ENCODE measurements at places on chromosomes 1 and 21.

GRCh38 chr1:155326020-155326526 lies 5.4 kb downstream of the RUSC1 start:
- DNase-seq = no peak

DNA sequence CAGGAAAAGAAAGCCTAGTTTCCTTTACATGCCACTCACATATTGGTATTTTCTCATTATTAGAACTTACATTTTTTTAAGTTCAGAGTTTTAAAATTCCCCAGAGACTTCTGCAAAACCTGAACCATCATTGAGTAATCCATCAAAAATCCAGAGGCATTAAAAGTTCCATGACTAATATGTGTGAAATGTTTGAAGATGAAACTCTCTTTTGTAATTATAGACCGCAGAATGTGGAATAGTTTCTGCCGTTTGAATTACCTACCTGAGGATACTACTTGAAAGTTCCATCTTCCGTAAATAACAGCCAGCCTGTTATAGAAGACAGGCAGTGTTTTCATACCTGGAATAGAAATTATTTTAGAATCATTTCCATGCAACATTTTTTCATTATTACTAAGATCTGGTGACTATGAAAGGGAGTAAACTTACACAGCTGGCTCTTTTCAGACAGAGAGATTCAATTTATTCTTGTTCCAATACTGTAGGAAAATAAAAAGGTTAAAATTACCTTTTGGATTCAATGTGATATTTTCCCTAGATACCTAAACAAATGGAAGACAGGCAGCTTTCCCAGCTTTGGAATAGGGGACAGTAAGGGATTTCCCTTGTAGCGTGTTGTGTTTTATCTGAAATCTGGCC lies 131.4 kb downstream of the ST6GALNAC5 start:
- DNase-seq = no peak

GRCh38 chr1:26700711-26701110 lies 4.9 kb downstream of the ARID1A start:
- no peak for DNase-seq

DNA sequence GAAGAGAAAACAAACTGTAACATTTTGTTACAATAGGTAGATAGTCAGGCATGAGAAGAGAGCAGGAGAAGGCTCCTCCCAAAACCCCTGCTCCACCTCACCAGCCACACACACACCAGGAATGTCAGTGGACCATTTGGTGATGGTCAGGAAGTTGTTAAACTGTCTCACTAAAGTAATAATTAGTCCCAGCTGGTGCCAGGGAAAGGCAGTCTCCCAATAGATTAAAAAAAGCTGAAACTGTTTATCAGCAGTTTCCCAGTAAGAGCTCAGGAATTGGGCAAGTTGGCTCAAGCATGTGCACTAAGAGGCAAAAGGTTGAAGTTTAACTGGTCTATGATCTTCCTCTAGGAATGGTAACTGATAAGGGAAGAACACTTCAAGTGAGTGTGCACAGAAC lies 249.6 kb downstream of the COL11A1 start:
- DNase-seq = no peak

DNA sequence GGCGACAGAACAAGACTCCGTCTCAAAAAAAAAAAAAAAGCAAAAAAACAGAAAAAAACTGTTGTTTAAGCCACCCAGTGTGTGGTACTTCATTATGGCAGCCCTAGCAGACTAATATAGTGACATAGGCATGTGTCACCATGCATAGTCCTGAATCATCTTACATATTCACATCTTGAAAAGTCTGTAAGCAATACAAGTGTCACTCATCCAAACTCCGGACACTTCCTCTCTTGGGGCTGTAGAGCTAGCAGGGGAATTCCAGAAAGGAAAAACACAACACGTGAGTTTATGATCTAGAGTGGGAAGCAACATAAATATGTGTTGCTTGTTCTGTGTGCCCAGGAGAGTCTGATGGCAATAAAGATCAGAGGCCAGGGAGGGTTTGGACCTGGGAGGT lies 81.6 kb upstream of the KCNE2 start:
- DNase-seq = no peak

- DNase-seq = no peak
Observed at GRCh38 chr1:108565512-108565911, 5.6 kb downstream of the EEIG2 start.

DNA sequence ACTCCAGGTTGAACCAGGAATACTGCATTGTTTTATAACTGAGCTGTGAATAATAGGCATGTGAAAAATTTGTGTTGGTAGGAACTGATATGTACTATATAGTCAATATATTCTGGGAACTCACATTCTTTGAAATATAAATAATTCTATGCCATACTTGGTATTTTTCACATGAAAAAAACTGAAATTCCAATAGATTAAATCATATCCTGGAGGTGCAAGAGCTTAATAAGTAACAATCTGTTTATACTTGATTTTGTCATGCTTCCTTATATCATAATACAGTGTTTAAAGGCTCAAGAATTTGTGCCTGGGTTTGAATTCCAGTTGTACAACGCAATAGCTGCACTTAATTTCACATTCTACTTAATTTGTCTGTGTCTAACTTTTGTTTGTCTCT lies 387.0 kb downstream of the USP25 start:
- DNase-seq = no peak
